Activated CD8-positive, alpha-beta memory T cell treated with anti-CD3 and anti-CD28 coated beads, Interleukin-2, amount 50 U/mL, for 48 hours (primary cell): ENCODE measurements at places on chromosomes 16 and 17.

- no peak for DNase-seq
Measured at GRCh38 chr17:5254903-5255521, 20.4 kb upstream of the SCIMP start.

DNA sequence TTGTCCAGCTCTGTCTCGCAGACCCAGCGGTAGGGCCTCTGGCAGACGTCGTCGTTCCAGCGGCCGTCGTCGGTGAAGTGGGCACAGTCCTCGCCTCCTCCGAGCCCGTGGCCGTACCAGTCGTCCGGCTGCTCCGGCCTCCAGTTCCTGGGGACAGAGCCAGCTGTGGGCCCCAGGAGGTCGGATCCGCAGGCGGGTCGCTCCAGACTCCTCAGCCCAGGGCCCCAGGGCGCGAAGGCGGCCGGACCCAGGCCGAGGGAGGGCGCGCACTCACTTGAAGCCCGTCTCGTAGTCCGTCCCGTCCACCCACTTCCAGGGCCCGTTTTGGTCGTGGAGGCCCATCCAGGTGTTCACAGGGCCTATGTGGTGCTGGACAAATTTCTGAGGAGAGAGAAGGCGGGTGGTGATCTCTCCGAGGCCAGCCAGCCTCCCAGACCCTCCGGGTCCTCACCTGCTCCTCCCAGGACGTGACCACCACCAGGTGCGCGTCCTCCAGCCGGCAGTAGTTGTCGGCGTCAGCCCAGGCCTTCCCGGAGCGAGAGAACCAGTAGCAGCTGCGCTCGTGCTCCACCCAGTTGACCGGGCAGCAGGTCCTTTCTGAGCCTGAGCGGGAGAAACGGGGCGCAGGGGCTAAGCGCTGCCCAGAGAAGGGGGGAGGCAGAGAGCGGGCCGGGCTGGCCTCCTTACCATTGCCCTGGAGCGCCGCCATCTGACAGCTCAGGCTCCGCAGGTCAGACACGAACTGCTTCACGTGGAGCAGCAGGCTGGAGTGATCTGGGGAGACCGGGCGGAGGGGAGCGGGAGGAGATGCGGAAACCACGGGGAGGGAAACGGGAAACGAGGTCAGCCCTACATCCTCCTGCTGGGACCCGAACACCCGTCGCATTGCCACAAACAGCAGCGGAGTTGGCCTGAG lies 5.2 kb downstream of the ASGR1 start:
- DNase-seq: peak; percentile 74

GRCh38 chr16:58614212-58614611 lies 15.4 kb downstream of the CNOT1 start:
- DNase-seq: peak; percentile 4

DNA sequence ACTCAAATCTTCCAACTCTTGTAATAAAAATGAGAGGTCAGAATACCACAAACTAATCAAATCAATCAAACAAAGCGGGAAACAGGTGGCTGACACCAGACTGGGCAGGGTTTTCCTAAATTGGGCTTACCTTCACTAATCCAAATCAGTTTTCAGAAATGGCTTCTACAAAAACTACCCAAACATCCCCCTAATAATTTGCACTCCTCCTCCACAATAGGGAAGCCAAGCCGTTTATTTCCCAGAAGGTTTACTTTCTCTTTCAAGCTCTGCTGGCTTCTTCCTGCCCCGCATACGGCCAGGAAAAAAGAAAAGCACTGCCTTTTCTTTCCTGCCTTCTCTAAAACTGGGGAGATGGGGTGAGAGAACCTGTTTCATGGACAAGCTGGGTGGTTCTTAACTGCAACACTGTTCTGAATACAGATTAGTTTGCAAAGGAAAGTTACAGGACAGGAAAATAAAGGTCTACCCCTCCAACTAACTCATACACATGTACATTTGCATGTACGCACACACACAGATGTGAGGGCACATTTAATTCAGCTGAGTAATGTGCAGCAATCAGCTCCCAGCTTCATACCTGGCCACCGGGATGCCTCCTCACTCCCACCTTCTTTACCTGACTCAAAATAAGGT lies 9.2 kb downstream of the STAT3 start:
- no peak for DNase-seq

DNA sequence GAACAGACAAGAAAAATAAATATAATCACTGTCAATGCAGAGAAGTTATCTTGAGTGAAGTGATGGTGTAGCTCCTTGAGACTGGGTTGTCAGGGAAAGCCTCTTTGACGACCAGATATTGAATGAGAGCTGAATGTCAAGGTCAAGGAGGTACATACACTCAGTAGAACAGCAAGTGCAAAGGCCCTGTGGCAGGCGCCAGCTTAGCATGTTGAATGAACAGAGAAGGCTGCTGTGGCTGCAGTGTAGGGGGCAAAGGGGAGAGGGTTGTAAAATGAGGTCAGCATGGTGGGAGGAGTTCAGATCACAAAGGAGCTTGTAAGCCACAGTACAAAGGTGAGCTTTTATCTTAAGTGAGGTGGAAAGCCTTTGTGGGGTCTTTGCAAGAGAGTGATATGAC lies 111.5 kb downstream of the ZFHX3 start:
- DNase-seq: no peak
